ENCODE measurements at places on chromosomes 4 and X. TPM values are rescaled to one million over a fixed set of nuclear protein-coding genes. Genes with fewer than 3 reads are reported as not detected.

Gene NEUROG2
- polyA plus RNA-seq = not detected

Gene ENPP6
- polyA plus RNA-seq = 0.34 TPM

Gene IRAK1
- 135 TPM for polyA plus RNA-seq

Gene RS1
- not detected for polyA plus RNA-seq

Gene CACNA1F
- polyA plus RNA-seq = 0.22 TPM

Gene SLC6A14
- polyA plus RNA-seq = 0.45 TPM

GRCh38 chrX:27660878-27661277, 70.7 kb downstream of the DCAF8L2 start:
- no peaks in the 10 kb centered on the region for H3K36me3 ChIP-seq
- no peak overlapping the region for H3K27ac ChIP-seq
- no peak for DNase-seq

- H3K27ac ChIP-seq = no peak overlapping the region
- H3K27me3 ChIP-seq = no peaks in the 10 kb centered on the region
- H3K4me3 ChIP-seq = no peak overlapping the region
- no peaks in the 10 kb centered on the region for H3K36me3 ChIP-seq
- no peaks in the 10 kb centered on the region for H3K4me1 ChIP-seq
Measured at GRCh38 chr4:176902710-176903323, 110.1 kb upstream of the VEGFC start.

GRCh38 chrX:123648028-123648810, 84.6 kb downstream of the THOC2 start:
- peaks cover 2% of the 10 kb centered on the region for H3K36me3 ChIP-seq
- peak; percentile 71 for DNase-seq
- H3K27me3 ChIP-seq = no peaks in the 10 kb centered on the region
- H3K4me3 ChIP-seq = no peak overlapping the region
- H3K27ac ChIP-seq = no peak overlapping the region

DNA sequence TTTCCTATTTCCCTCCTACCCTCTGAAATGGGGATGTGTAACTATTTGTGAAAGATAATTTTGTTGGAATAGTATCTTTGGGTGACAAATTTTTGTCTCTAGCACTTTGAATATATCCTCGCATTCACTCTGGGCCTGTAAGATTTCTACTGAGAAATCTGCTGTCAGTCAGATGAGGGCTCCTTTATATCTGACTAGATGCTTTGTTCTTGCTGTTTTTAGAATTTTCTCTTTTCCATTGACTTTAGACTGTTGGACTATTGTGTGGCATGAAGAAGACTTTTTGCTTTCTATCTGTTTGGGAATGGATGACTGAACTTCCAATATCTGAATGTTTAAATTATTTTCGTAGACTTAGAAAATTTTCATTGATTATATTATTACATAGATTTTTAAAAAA, 54.2 kb upstream of the GRID2 start:
- H3K36me3 ChIP-seq = no peaks in the 10 kb centered on the region
- no peaks in the 10 kb centered on the region for H3K4me1 ChIP-seq
- DNase-seq = no peak
- H3K4me3 ChIP-seq = no peak overlapping the region
- H3K27me3 ChIP-seq = no peaks in the 10 kb centered on the region

GRCh38 chrX:150566734-150567182, 1.7 kb upstream of the MTM1 start:
- no peak for DNase-seq
- H3K4me1 ChIP-seq = peaks cover 16% of the 10 kb centered on the region
- no peak overlapping the region for H3K27ac ChIP-seq
- H3K4me3 ChIP-seq = no peak overlapping the region
- H3K27me3 ChIP-seq = no peaks in the 10 kb centered on the region
- H3K36me3 ChIP-seq = no peaks in the 10 kb centered on the region

DNA sequence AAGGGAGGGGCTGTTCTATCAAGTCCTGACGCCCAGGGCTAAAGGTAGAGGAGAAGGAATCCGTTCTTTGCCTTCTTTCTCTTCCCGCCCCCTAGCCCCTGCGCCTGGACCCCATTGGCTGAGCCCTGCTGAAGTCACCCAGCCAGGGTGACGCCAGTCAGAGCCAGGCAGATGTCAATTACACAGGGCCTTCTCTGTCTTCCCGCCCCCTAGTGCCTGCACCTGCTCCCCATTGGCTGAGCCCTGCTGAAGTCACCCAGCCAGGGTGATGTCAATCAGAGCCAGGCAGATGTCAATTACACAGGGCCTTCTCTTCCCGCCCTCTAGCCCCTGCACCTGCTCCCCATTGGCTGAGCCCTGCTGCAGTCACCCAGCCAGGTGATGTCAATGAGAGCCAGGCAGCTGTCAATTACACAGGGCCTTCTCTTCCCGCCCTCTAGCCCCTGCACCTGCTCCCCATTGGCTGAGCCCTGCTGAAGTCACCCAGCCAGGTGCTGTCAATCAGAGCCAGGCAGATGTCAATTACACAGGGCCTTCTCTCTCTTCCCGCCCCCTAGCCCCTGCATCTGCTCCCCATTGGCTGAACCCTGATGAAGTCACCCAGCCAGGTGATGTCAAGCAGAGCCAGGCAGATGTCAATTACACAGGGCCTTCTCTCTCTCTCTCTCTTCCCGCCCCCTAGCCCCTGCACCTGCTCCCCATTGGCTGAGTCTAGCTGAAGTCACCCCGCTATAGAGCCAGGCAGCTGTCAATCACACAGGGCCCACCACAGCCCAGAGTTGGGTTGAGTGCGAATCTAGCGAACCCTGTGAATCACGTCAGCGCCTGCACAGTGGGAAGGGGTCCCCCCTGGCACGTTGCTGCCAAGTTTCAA, 46.4 kb downstream of the ASMT start:
- no peaks in the 10 kb centered on the region for H3K27me3 ChIP-seq
- DNase-seq = no peak
- H3K27ac ChIP-seq = peak overlapping the region; percentile 77
- no peaks in the 10 kb centered on the region for H3K4me1 ChIP-seq

DNA sequence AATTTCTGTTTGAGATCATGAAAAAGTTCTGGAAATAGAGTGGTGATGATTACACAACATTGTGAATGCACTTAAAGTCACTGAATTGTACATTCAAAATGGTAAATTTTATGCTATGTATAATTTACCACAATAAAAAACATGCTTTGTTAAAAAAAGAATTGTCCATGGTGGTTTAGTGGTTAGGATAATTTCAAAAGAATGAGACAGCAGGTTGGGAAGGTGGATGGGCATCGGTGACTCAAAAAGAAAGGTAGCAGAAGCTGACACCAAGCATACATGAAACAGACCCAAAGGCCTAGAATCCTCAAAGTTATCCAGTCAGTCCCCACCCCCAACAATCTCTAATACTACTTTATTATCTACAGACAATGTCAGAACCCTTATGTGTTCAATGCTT, 91.1 kb downstream of the MSN start:
- H3K36me3 ChIP-seq = no peaks in the 10 kb centered on the region
- no peaks in the 10 kb centered on the region for H3K27me3 ChIP-seq
- H3K4me1 ChIP-seq = no peaks in the 10 kb centered on the region
- H3K4me3 ChIP-seq = no peak overlapping the region
- DNase-seq = no peak
